ENCODE measurements at places on chromosomes 2 and 18.

DNA sequence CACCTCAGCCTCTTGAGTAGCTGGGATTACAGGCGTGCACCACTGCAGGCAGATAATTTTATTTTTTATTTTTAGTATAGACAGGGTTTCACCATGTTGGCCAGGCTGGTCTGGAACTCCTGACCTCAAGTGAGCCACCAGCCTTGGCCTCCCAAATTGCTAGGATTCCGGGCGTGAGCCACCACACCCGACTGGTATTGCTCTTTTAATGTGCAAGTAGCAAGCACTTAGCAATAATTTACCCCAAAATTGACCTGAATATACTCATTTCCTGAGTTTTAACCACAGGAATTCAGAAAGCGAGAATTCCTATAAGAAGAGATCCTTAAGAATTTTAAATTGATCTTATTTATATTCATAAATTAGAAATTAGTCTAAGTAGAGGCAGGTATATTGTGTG lies 169.1 kb downstream of the CDH2 start:
- DNase-seq, result no peak

- no peak for DNase-seq
Measured at GRCh38 chr18:49817947-49818346, 4.6 kb upstream of the ACAA2 start.

GRCh38 chr18:55775972-55776371 lies 188.0 kb upstream of the TCF4 start:
- no peak for DNase-seq

GRCh38 chr2:119126650-119127049 lies 31.9 kb downstream of the C1QL2 start:
- DNase-seq, result peak; percentile 3

DNA sequence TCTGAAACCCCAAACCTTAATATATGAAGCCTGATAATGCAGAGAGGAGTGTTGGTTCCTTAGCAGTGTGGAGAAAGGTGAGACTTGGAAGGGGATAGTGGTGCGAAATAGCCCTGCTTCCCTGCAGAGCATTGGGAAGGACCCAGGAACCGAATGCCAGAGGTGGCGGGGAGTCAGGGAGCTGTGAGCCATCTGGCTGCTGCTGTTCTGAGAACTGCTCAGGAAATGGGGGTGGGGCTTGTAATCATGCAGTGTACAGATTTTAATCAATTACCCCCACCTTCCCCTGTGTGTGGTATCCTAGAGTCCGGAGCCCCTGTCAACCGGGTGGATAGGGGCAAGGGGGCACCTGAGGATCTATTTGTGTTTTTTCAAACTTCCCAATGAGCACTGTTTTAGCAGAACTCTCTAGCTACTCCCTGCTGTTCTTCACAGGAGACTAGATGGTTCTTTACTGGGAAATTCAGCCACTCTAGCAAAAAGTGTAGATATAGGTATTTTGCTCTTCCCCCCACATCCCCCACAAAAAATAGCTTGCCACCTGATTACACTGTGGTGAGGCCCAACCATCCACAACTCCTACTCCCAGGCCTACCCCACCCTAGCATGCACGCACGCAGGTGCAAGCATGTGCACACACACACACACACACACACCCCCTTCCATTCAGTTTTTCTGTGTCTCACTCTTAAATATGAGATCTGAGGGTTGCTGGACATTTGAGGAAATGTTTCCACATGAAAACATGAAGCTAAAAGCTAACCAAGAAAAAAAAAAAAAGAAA lies 30.1 kb upstream of the MBOAT2 start:
- no peak for DNase-seq

DNA sequence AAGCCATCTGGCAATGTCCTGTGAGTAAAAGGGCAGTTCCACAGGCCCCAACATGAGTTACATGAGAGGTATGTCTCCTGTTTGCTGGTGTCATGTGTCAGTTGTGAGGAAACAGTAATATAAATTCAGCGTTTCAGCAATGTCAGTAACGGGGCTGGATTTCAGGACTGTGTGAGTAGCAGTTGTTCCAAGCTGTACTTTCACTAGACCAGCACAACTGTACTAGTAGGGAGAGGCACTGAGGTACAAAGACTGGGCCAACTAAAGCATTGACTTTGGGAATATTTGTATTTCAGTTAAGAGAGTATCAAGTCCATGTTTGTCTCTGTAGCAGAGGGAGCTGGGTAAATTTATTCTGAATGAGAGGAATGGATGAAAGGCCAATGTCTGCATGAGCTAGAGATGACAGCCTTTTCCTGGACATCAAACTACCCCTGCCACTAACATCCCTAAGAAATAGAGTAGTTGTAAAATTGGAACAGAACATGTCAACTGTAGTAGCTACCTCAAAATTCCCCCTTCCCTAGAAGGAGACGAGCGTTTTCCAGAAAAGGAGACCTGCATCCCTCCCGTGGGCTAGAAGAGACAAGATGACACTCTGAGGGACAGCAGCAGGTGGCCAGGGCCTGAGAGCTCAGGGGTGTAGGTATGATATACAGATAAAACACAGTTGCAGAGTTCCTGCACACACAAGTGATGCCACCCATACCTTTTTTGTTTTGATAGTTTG lies 24.4 kb downstream of the EIF4E2 start:
- DNase-seq, result no peak

- DNase-seq, result no peak
Measured at GRCh38 chr18:59141294-59142068, 1.8 kb downstream of the SEC11C start.

GRCh38 chr18:36582988-36583745 lies 245.6 kb downstream of the TPGS2 start:
- no peak for DNase-seq

GRCh38 chr18:30149585-30149984 lies 893.0 kb downstream of the DSC3 start:
- no peak for DNase-seq

DNA sequence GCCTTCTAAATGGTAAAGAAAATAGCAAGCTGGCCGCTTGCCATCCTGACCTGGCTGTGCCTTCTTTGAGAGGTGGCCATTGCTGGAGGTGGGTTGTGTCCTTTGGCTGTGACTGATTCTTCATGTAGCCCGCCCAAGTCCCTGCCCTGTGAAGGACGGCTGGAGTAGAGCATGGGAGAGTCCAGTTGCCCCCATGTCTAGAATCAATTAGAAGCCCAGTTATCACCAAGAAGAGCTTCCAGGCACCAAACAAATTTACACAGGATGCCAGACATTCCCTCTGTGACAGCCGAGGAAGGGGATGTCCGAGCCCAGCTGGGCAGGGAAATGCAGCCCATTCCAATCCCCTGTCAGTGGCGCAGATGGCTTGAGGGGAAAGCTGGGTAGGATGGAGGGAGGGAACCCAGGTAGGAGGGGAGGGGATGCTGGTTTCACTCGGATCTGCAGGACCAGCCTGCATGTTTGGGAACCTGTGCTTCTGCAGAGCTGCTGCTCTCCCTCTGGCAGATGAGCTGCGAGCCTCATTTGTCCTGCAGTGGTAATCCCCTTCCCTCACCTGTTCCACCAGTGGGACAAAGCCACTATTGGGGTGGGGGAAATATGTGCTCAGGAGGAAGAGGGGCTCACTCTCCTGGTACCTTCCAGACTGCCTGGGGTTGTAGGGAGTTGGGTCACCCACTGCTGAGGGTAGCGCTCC lies 25.7 kb upstream of the ASB18 start:
- no peak for DNase-seq

All from Kasumi-1 (cell line).